ENCODE measurements at places on chromosomes 12 and 14.
A peak's percentile ranks its signal among the peaks of the same experiment; 100 is the strongest.

GRCh38 chr14:49512147-49512551, 74.0 kb downstream of the RPS29 start:
- peak; percentile 26 for DNase-seq

GRCh38 chr14:22225516-22226140, 363.4 kb downstream of the DAD1 start:
- no peak for DNase-seq

- no peak for DNase-seq
Measured at GRCh38 chr12:116370004-116370404, 92.5 kb upstream of the MED13L start.

DNA sequence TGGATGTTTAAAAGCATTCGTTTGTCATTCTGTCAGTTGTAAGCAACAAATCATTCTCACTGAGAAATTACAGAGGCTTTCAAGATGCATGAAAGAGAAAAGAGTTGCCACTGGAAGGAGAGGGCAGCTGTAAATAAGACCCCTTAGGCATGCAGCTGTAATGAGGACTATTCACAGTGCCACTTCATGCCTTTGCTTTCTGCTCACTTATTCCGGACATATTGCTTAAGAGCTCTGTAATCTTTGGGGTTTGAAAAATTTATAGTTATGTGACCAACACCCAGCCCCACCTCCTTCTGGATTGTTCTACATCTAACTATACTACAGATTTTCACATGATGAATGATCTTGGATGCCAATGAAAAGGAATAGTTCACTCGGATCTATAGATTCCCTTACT, 194.8 kb upstream of the DCN start:
- no peak for DNase-seq

DNA sequence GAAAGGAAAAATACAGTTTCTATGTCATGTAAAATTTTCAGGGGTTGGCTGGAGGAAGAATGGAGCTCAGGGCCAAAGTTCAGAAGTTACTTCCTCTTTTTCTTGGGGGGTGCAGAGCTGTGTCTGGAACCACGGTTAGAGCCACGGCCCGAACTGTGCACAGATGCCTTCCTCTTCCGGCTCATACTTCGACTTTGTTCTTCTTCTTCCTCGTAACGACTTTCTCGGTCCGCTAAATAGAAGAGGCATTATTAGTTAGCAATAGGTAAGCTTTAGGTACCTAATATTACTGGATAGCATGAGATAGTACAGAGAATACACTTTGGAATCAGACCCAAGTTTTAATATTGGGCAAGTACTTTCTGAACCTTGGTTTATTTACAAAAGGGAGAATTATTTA, 31.2 kb downstream of the SUPT16H start:
- DNase-seq, result no peak

GRCh38 chr14:63375769-63376168, 57.0 kb upstream of the GPHB5 start:
- no peak for DNase-seq

DNA sequence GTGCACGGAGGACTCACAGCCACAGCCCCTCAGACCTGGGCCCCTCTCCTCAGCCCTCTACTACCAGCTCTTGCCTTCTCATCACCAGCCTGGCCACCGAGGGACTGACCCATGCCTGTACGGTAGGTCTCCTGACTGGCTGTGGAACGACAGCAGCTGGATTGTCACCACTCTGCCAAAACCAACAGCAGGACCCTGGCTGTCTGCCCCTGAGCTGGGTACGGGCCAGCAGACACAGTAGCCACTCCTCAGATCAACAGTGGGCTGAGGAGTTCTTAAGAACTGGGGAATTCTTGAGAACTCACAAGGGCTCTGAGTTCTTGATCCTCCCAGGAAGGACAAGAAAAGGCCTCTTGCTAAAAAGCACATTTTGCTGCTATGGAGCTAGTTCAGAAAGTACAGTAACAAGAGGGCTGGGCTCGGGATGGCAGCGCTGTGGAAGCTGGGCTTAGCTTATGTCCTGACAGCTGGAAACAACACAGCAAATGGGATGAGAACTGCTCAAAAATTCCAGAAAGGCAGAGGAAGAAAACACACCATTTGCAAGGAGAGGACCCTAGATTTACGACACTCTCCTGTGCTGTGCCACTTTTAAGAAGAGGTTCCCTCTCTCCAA, 176.4 kb downstream of the ANO2 start:
- DNase-seq, result no peak

- DNase-seq, result no peak
Measured at GRCh38 chr14:106845286-106846087, 1319.1 kb downstream of the TMEM121 start.

GRCh38 chr14:97620066-97620465, 822.9 kb downstream of the VRK1 start:
- DNase-seq, result no peak

- DNase-seq, result no peak
Measured at GRCh38 chr12:44717612-44718011, 158.5 kb downstream of the NELL2 start.

DNA sequence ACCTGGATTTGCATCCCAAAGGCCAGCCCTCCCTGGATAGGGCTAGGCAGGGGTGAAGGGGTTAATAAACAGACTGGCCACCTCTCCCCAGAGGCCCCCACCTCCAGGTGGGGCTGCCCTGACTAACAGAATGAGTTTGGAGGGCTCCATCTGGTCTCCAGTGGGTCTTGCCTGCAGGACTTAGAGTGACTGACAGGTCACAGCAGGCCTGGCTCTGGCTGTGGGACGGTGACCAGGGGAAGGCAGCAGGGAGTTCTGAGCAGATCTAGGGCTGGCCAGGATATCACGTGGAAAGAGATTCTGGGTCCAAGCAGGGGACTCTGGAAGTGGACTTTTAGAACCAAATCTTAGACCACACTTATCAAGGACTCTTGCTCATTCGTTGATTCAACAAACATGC, 40.9 kb upstream of the LHX5 start:
- DNase-seq, result no peak

- DNase-seq, result no peak
Measured at GRCh38 chr12:5516371-5517241, 84.7 kb downstream of the NTF3 start.

GRCh38 chr12:56267443-56268071, 815 bp downstream of the COQ10A start:
- no peak for DNase-seq

GRCh38 chr14:100155049-100155621, 4.3 kb downstream of the DEGS2 start:
- DNase-seq, result peak; percentile 12

GRCh38 chr14:52547027-52547426, 5.3 kb downstream of the TXNDC16 start:
- no peak for DNase-seq

DNA sequence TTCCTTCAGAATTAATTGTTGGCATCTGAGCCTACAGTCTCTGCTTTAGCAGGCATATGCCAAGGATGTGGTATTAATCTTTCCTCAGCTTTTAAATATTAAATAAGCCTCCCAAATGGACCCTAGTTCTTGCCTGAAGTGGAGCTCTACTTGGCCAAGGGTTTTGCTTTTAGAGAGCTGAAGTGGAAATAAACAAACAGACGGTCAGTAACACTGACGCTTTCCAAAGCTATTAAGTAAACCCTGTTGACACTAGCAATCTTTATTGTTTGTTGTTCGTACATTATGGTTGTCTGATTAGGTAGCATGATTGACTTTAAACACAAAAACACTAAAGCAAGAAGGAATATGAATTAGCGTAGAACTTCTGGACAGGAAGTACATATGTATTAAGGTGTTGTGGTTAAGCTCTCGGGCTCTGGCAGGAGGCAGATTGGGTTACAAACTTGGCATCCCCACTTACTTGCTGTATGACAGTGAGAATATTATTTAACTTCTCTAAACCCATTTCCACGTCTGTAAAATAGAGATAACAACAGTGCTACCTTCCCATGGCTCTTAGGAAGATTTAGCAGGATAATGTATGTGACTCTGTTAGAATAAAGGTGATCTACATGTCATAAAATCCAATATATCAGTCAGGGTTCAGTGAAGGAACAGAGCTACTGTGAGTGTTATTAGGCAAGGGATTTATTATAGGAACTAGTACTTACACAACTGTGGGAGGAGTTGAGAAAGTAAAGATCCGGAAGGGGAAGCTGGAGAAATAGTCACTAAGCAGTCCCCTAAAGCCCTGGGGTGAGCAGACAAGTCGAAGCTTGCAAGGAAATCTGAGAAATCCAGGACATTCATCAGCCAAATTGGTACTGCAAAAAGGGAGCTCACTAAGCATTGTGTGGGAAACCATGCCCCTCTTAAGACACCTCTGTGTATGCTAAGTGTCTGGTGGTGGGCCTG, 92.2 kb upstream of the ATF7IP start:
- DNase-seq, result no peak

DNA sequence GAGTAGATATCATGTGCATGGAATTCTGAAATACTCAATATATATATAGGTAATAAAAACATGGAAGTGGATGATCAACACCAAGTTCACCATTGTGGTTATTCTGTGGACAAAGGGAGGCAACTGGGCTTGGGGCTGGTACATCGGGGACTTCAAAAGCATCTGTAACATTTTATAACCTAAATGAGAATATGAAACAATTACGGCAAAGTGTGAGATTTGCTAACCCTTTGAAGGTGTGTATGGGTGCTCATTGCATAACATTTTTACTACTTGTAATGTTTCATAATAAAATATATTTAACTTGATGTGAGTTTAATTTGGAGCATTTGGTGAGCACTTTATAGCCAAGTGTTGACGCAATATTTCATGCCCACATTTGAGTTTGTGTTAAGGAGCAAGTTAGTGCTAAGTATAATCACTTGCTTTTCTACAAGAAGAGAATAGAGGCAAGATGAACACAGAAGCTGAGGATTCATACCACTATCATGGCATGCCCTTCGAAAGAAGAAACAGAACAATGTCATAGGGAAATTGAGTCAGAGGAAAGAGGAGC, 109.3 kb downstream of the NTN4 start:
- DNase-seq, result no peak

Data from SHP77 (cell line).